ENCODE measurements at places on chromosomes 7 and 10.

- DNase-seq = peak; percentile 16
These were observed 106.3 kb downstream of the ATXN7L1 start for GRCh38 chr7:105769901-105770628.

- no peak for DNase-seq
These were observed 277.3 kb downstream of the CELF2 start for GRCh38 chr10:11294831-11295450.

DNA sequence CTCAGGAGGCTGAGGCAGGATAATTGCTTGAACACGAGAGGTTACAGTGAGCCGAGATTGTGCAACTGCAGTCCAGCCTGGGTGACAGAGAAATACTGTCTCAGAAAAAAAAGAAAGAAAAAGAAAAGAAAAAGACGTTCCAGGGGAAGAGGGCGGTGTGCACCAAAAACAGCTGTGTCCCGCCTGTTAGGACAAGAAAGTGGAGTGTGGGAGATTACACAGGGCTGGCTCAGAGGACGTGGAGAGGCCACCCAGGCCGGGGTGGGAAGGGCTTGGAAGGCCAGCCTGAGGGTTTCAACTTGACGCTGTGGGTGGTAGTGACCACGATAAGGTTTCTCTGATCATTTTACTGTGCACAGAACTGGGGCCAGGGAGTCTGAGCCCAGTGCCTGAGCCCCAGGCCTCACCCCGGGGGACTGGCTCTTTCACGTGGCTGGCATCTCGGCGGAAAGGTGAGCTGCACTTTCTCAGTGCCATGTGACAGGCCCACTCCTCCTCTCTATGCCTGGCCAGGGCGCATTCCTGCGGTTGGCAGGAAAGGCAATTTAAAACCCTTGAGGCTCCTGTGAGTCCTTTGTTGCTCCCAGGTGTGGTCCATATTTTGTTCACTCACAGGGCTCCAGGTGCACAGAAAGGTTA is 13.9 kb downstream of the RHBDD2 start:
- no peak for DNase-seq

DNA sequence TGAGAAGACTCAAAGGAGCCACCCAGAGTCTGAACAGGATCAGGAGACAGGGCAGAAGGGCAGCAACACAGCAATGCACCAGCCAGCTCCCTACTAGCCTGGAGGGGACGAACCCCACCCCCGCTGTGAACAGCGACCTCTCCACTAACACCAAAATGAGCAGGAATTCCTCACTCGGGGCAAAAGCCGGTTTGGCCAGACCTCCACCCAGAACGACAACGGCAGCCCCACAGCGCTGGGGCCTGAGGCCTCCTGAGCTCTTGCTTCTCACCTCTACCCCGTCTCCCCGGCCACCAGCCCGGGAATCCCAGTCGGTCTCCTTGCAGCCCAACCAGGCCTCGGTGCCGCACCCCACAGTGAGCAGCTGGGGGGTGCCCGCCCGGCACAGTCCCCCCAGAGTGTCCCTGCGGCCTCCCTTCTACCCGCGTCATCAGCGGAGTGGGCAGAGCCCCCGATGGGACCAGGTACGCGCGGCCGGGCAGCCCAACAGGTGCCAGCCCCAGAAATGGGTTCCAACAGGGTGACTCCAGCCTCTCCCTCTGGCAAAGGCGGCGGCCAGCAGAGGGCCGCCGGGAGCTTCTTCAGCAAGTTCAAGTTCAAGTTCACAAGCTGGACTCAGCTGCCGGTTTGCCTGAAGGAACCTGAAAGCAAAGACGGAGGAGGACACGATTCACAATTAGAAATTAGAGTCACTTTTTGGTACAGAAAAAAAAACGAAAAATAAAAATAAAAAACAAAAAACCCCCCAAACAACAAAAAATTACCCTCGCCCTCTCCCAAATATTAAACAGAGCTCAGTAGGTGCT is 129.0 kb downstream of the MARCHF5 start:
- no peak for DNase-seq

- DNase-seq = no peak
These were observed 147.4 kb upstream of the INSYN2A start for GRCh38 chr10:127343821-127344220.

DNA sequence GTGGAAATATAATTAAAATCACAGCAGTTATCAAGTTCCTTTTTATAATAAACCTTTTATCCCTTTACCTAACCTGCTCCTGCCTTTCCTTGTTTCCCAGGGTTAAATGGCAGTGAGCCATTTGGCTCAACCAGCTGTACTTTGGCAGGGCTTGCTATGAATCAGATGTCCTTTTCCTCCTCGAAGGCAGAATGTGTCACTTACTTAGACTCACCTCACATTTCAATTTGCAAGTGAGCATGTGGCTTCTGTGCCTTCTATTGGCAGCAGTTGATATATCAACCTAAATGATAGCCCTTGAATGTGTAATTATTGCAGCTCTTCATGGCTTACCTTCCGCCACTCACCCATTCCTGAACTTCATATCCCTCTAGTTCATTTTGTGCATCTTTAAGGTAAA is 301.7 kb downstream of the CSTF2T start:
- DNase-seq = no peak

DNA sequence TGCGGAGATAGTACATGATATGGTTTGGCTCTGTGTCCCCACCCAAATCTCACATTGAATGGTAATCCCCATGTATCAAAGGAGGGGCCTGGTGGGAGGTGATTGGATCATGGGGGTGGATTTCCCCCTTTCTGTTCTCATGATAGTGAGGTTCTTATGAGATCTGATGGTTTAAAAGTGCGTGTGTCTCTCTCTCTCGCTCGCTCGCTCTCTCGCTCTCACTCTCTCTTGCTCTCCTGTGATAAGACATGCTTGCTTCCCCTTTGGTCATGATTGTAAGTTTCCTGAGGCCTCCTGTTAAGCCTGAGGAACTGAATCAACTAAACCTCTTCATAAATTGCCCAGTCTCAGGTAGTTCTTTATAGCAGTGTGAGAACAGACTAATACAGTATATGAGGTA is 171.9 kb downstream of the NSUN6 start:
- no peak for DNase-seq

- DNase-seq = no peak
These were observed 29.1 kb downstream of the GARIN1A start for GRCh38 chr7:128701062-128701785.

GRCh38 chr10:5628451-5629302 is 37.7 kb downstream of the ASB13 start:
- DNase-seq = no peak

- no peak for DNase-seq
These were observed 51.5 kb upstream of the DPYSL4 start for GRCh38 chr10:132135053-132135872.

DNA sequence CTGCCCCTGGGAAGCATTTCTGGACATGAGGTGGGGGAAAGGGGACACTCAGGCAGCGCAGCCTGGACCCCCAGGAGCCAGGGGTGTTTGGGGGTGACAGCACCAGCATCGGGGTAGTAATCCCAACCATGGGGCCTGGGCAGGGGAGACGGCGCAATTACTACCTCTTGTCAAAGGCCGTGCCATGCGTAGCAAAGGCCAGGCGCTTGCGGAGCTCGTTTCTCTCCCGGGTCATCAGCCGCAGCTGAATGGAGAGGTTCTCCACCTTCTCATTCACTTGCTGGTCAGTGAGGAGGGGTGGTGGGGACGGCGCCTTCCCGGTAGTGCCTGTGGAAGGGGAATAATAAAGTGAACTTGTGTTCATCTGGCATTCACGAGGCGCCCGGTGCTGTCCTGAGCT is 70.0 kb downstream of the DLG5 start:
- no peak for DNase-seq

DNA sequence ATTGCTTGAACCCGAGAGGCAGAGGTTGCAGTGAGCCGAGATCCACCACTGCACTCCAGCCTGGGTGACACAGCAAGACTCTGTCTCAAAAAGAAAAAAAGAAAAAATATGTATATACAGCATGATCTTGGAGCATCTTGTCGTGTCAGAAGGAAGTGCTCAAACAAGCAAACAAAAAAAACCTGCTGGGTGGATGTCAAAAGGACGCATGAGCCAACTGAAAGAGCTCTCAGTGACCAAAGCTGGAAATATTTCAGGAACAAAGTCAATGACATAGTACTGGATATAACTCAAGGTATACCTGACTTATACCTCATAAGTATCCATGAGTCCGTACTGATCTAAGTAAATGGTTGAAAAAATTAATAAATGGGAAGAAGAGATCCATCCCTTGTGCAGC is 94.6 kb upstream of the ANLN start:
- no peak for DNase-seq

DNA sequence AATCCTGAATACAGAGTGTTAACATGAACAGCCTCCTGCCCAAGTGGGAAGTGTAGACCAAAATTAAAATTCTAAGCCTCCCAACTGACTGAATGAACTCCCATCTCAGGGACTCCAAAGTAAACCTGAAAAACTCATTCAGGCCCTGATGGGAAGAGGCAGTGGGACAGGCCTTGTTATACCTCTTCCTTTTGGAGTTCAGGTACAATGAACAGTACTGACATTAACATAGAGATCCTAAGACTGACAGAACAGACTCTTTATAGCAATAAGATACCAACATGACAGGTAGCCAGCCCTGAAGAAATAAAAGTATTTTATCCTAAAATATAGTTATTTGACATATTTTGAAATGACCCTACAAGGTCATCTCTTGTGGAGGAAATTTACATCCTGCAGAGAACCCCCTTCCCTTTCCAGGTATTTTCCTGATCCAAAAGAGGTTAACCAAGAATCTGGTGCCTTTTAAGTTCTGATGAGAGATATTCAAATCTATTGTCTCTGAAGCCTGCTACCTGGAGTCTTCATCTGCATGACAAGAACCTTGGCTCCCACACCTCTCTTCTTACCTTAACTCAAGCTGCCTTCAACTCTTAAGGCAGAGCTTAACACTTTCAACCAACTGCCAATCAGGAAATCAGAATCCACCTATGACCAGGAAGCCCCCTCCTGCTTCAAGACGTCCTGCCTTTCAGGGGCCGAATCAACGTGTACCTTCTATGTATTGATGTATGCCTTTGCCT is 103.3 kb upstream of the PFKP start:
- DNase-seq = no peak

- no peak for DNase-seq
These were observed 29.2 kb upstream of the ADGRA1 start for GRCh38 chr10:133058331-133059092.

DNA sequence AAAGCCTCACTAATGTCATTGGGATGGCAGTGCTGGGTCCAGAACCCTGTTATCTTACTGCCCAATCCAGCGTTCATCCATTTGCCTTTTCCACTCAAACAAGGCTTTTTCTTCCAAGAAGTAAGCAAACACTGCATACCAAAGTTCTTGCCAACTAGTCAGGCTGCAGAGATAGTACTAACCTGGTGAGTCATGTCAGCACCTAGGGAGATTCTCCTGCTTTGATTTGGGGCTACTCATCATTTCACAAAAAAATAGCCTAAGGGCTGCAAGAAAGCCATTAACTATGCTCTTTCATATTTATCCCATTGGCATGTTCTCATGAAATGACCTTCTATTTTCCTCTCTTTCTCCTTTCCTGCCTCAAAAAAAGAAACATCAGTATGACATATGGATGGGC is 142.6 kb downstream of the TWIST1 start:
- DNase-seq = peak; percentile 48

DNA sequence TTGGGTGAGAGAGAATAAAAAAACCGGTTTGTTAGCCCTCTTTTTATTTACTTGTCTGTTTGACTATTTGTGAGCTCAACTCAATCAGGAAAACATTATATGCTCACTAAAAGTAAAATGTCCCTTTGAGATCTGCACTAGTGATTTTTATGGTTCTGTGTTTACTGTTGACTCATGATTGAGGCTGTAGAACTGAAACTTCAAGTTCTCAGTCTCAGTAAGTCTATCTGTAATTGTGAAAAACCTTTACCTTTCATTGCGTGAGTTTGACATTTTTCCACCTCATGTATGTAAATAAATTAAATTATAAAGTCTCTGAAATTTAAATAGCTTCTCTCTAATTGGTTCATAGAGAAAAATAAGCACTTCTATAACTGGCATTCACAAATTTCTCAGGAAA is 17.0 kb upstream of the CASD1 start:
- no peak for DNase-seq

GRCh38 chr10:102801978-102802377 is 35.2 kb downstream of the CYP17A1 start:
- no peak for DNase-seq

GRCh38 chr10:70296406-70296899 is 12.6 kb upstream of the NPFFR1 start:
- DNase-seq = peak; percentile 45

DNA sequence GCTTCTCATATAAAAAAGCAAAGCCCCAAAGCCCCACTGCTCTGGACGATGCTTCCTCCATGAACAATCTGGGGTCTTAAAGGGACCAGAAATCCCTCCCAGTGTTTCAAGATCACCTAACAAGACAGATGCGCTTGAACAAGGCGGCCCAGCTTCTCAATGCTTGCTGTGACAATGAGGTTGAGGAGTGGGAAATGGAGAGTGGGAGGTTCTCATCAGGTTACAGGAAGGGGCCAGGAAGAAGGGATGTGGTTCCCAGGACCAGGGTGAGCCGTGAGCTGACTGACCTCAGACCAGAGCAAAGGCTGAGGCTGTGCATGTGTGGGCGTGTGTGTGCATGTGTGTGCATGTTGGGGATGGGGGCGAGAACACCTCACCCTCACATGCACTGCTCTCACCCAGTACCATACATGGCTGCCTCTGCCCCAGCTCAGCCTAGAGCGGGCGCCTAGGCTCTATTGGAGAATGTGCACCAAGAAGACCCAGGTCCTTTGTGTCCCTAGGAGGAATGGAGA is 220.8 kb upstream of the GPR26 start:
- no peak for DNase-seq

- peak; percentile 40 for DNase-seq
These were observed 128.5 kb downstream of the TNS3 start for GRCh38 chr7:47453093-47454061.

- peak; percentile 46 for DNase-seq
These were observed at the start of gene SCIN for GRCh38 chr7:12570534-12571461. SCIN (plus strand) TSS chr7:12570720; CDS start chr7:12570787, 67 bp downstream.

DNA sequence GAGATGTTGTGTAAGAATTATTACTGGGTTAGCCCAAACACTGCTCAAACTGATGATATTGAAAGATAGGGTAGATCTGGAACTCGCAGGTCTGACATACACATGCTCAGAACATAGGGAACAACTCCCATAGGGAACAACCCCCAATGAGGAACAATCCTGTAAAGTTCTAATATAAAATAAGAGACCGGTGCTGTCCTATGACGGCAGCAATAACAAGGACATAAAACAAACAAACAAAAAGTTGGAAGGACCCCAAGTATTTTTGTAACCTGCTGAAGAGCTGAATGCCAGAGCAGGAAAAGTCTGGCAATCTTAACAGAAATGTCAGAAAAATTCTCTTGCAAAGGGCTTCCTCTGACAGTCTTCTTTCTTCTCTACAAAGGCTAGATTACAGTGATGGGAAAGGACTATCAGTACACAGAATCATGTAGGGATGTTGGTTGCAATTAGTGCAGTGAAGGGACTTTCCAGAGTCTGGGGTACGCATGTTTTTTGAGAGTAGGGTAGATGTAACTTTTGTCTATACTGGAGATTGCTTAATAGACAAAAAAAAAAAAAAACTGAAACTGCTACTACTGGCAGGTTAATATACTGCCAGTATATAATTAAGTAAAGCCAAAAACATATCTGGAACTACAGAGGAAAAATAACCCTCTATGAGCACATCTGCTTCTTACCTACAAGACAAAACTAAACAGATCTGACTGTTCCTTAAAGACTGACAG is 35.5 kb downstream of the IDE start:
- no peak for DNase-seq

- peak; percentile 69 for DNase-seq
These were observed 57.5 kb downstream of the HDAC9 start for GRCh38 chr7:18552943-18553604.

Measured in A549 (cell line).